Progenitor cell of endocrine pancreas (in vitro differentiated cells): ENCODE measurements at places on chromosomes 12 and 14.
A peak's percentile ranks its signal among the peaks of the same experiment; 100 is the strongest.

DNA sequence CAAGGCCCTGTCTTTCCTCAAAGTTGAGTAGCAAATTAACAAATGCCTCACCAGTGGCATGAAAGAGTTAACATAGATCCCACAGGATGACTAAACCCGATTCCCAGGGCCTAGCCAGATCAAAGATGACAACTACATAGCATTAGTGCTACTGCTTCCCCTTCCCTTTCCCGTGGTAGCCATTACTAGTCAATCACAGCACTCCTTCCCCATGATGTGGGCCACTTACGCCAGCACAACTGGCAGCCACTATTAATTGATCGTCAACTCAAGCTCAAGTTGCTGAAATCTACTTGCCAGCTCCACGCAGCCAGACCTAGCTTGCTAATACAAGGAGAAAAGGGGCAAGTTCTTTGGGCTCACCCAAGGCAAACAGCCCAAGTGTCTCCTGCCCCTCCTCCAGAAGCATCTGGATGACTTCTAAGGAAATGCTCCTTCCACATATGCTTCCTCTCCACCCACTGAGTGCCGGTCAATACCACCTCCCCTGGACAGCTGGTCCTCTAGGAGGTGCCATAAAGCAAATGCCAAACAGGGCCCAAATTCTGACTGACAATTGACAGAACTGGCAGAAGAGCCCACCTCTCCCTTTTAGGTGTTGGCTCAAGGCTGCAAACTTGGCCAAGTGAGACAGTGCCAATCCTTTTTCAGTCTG lies 72.6 kb downstream of the NUAK1 start:
- no peak for DNase-seq

DNA sequence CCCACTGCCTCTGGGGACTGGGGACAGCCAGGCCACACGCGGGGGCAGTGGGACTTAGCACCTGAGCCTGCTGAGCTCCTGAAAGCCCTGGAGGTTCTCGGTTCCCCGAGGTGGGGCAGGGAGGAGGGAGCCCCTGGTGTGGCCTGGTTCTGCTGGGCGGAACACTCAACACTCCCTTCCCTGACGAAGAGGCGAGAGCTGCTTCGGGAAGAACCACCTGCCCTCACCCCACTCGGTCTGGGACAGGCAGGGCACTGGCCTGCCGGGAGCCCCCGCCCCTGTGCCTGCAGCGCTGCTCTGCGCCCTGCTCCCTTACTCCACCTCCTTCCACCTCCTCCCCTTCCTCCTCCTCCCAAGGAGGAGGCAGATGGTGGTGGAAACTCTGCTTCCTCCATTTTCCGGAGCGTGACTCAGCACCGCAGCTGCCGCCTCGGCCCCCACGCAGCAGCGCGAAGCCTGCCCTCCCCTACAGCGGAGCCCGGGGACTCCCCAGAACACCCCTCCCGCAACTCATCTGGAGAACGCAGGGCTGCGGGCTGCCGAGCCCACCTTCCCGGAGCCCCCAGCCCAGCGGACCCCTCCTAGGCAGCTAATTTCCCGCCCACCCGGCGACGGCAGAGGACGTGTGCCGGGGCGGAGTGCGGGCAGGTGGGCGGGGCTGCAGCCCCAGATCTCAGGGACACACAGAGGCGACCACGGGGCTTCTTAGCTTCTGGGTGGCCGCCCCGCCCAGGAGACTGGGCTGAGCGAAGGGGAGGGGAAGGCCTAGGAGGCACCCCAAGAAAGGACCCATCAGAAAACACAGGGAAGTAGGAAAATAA lies 11.7 kb upstream of the INF2 start:
- DNase-seq: peak; percentile 55

DNA sequence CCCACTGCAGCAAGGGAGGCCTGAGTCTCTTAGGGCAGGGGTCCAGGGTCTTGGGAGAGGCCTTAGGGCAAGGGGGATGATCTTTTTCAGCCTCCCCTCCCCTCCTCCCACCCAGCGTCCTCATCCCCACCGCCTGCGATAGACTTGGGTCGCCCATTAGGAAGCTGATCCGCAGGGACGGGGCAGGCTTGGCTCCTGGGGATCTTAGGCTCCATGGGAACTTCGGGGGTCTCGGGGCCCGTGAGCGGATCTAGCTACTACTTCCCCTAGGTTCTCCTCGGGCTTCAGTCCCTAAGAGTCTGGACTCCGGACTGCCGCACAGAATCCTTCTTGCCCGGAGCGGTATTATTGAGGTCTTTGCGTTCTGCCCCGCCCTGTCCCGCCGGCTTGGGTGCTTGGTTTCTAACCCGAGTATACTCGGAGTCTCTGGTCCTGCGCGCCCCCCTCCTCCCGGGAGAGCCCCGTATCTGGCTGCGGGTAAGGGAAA lies 2.2 kb upstream of the PTHLH start:
- DNase-seq: no peak

- DNase-seq: no peak
Measured at GRCh38 chr12:62658910-62659309, 192.3 kb downstream of the MON2 start.

DNA sequence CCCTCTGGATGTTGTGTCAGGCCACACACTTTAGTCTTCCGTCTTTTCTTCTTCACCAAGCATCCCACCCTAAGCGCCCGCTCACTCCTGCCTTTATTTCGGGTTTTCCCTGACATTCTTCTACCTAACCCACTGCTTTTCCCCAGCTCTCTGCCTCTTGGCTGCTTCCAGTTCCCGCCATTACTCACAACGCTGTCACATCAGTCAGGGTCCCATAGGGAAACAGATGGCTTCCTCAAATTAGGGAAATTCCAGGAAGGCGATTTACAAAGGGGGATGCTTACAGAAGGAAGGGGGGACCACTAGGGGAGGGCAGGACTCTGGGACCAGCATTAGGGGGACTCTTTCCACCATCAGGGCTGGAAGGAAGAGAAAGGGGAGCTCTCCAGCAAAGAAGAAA lies 9.2 kb upstream of the PPP1R13B start:
- no peak for DNase-seq
